ENCODE measurements at places on chromosomes 2 and 18. TPM values are rescaled to one million over a fixed set of nuclear protein-coding genes. Genes with fewer than 3 reads are reported as not detected.

- DNase-seq, result no peak
These were observed 33.9 kb downstream of the FANCL start for GRCh38 chr2:58207189-58207588.

GRCh38 chr18:13564579-13564978 is 161.8 kb downstream of the FAM210A start:
- no peak for DNase-seq

GRCh38 chr18:32354518-32354917 is 116.2 kb downstream of the GAREM1 start:
- DNase-seq, result no peak

- DNase-seq, result no peak
These were observed 2.0 kb upstream of the RAB3GAP1 start for GRCh38 chr2:135050132-135050531.

The RAMP1 gene
- total RNA-seq, result 0.97 TPM

The GALR1 gene
- not detected for total RNA-seq

The FAM117B gene
- total RNA-seq, result 5.8 TPM

All from activated CD4-positive, alpha-beta memory T cell treated with anti-CD3 and anti-CD28 coated beads for 36 hours (primary cell).